ENCODE measurements at places on chromosomes 2 and 18. TPM values are rescaled to one million over a fixed set of nuclear protein-coding genes. Genes with fewer than 3 reads are reported as not detected.

DNA sequence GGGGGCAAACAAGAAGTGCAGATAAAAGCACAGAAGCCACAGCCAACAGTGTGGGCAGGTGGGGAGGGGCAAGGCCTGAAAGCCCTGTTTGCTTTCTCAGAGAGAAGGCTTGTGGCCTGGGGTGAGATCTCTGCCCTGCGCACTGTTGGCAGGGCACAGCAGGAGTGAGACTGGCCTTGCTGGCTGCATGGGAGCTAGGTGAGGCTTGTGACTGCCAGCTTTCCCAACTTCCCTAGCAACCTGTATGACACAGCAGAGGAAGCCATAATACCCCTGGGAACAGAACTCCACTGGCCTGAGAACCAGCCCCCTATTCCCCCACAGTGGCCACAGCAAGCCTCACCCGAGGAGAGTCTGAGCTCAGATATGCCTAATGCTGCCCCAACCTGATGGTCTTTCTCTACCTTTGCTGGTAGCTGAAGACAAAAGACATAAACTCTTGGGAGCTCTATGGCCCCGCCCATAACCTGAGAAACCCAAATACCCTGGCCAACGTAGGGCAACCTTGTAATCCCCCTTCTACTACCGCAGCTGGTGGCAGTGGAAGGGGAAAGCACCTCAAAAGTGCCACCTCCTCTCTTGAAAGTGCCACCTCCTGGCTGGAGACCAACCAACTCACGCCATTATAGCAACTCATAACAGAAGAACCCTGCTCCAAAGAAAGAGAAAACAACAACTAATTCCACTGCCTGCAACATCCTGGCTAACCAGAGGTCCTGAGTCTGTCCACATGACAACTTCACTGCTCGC lies 44.4 kb downstream of the LCT start:
- no peak overlapping the region for H3K27ac ChIP-seq
- H3K36me3 ChIP-seq, result no peaks in the 10 kb centered on the region
- peaks cover 14% of the 10 kb centered on the region for H3K4me1 ChIP-seq
- no peak overlapping the region for H3K4me3 ChIP-seq
- H3K27me3 ChIP-seq, result no peaks in the 10 kb centered on the region

The FOXD4L1 gene
- total RNA-seq, result 0.43 TPM

DNA sequence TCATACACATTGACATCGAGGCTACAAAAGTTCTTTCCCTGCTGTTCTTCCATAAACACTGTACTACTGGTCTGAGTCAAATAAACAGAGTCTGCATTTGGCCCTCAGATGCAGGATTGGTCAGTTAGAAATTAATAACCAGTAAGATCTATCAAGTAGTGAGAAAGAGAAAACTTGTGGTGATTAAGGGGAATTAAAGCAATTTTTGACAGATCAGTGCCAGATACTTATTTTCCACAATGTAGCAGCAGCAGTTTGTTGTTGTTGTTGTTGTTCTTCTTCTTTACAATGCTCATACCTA lies 85.0 kb downstream of the IKZF2 start:
- DNase-seq, result no peak
- no peaks in the 10 kb centered on the region for H3K4me1 ChIP-seq
- no peak overlapping the region for H3K27ac ChIP-seq
- H3K4me3 ChIP-seq, result no peak overlapping the region

The TEX44 gene
- not detected for total RNA-seq

- H3K27me3 ChIP-seq, result no peaks in the 10 kb centered on the region
- H3K36me3 ChIP-seq, result no peaks in the 10 kb centered on the region
- no peaks in the 10 kb centered on the region for H3K4me1 ChIP-seq
- no peak for DNase-seq
- H3K27ac ChIP-seq, result no peak overlapping the region
Observed at GRCh38 chr2:109663721-109664120, 49.6 kb downstream of the SOWAHC start.

The G6PC2 gene
- not detected for total RNA-seq

The ATP8B1 gene
- total RNA-seq, result 16.7 TPM

- H3K4me3 ChIP-seq, result no peak overlapping the region
- peak overlapping the region; percentile 67 for H3K27ac ChIP-seq
- no peaks in the 10 kb centered on the region for H3K27me3 ChIP-seq
- peaks cover 35% of the 10 kb centered on the region for H3K4me1 ChIP-seq
- no peak for DNase-seq
- no peaks in the 10 kb centered on the region for H3K36me3 ChIP-seq
Observed at GRCh38 chr18:57845605-57846074, 42.5 kb upstream of the ATP8B1 start.

GRCh38 chr2:118709786-118710185 lies 137.7 kb downstream of the EN1 start:
- DNase-seq, result no peak
- H3K4me1 ChIP-seq, result no peaks in the 10 kb centered on the region
- H3K4me3 ChIP-seq, result no peak overlapping the region

DNA sequence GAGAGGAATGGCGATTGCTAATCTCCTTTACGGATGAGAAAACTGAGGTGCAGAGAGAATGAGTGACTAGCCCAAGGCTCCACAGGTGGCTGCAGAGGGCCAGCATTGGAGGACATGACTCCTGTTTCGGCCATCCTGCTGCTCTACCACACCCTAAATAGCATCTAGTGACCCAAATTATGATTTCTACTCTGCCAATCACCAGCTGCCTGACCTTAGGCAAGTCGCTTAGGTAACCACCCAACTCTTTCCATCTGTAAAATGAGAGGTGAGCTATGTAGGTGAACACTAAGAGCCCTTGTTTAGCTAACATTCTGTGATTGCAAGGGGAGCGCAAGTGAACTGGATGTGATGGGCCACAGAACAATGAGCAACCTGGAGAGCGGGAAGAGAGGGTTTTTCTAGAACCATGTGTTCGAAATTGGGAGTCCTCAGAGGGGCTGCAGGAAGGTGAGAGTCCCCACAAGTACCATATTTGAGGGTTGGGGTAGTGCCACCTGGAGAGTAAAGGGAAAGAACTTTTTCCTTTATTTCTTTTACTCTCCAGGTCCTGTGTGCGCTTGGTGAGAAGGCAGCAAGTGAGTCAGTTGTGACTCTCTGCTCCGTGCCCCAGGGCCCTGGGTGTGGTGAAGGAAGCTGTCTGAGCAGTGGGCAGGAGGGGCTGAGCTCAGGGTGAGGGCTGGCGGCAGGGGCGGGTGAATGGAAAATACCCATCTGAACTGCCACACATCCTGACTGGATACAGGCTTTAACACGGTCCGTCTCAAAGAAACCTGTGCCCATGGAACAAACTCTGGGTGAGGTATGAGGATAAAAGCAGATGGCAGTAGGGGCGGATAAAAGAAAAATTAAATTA lies 2.4 kb downstream of the CYP27C1 start:
- peak overlapping the region; percentile 97 for H3K27ac ChIP-seq
- no peaks in the 10 kb centered on the region for H3K27me3 ChIP-seq
- H3K4me1 ChIP-seq, result peaks cover 37% of the 10 kb centered on the region
- peaks cover 7% of the 10 kb centered on the region for H3K36me3 ChIP-seq
- peak; percentile 100 for DNase-seq
- peak overlapping the region; percentile 79 for H3K4me3 ChIP-seq

DNA sequence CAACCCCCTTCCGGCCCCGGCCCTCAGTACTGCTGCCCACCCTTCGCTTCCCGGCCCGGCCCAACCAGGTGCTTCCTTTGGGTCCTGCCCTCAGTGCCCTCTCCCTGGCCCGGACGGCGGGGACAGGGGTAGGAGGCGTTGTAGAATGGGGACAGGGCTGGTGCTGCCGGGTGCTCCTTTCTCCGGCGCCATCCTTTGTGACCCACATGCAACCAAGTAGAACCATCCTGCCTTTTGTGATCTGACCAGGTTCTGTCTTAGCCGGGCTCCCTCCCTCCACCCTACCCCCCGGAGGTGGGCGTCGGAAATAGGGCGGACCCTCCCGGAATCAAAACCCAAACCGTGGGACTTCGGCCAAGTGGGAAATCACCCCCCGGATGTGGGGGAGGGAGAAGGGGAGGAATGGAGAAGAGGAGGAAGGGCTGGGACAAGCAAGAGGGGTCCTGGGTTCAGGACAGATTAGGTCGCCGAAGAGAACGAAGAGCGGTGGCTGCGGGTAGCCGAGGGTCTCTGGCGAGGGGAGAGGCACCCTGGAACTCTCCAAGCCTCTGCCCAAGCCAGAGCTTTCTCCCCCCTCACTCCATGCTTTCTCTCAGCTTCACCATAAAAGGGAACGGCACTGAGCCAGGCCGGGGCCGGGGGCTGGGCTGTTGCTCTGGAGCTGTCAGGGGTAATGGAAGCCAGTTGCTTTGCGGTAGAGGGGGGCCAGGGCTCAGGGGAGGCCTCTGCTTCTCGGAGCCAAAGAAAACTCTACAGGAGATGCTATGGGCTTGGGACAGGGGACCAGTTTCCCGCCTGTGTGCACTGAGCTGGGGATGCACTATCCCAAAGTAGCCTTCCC lies 756 bp upstream of the OST4 start:
- peaks cover 10% of the 10 kb centered on the region for H3K27me3 ChIP-seq
- no peak overlapping the region for H3K27ac ChIP-seq
- peak overlapping the region; percentile 90 for H3K4me3 ChIP-seq

The BMPR2 gene
- total RNA-seq, result 17.6 TPM

The ADAM23 gene
- total RNA-seq, result 8.9 TPM

The UGT1A8 gene
- total RNA-seq, result 0.17 TPM

- no peaks in the 10 kb centered on the region for H3K27me3 ChIP-seq
- H3K4me3 ChIP-seq, result no peak overlapping the region
- no peaks in the 10 kb centered on the region for H3K36me3 ChIP-seq
- no peak for DNase-seq
- H3K27ac ChIP-seq, result no peak overlapping the region
Observed at GRCh38 chr2:39604866-39605265, 60.9 kb upstream of the TMEM178A start.

GRCh38 chr2:22279541-22279940 lies 1105.4 kb upstream of the KLHL29 start:
- H3K4me1 ChIP-seq, result no peaks in the 10 kb centered on the region
- H3K27ac ChIP-seq, result no peak overlapping the region
- no peak for DNase-seq

The EVX2 gene
- total RNA-seq, result not detected

DNA sequence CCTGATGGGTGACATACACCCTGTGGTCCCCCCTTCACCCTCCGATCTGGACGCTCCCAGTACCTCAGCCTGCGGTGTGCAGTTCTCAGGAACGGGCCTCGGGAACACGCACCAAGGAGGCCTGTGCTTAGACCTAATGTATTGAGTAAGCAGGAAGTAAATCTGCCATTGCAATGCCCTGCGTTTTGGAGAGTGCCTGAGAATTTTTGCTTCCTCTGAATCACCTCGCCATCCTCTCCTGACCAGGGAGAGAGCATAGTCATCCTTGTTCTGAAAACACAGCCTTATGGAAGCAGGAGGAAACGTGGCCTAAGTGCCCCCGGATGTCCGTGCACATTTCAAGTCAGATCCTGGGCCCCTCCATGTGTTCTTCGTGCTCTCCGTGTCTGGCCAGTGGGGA lies 272.2 kb downstream of the NDUFA10 start:
- H3K27ac ChIP-seq, result no peak overlapping the region
- no peak for DNase-seq
- no peaks in the 10 kb centered on the region for H3K36me3 ChIP-seq
- no peak overlapping the region for H3K4me3 ChIP-seq

The ZEB2 gene
- total RNA-seq, result 0.95 TPM

DNA sequence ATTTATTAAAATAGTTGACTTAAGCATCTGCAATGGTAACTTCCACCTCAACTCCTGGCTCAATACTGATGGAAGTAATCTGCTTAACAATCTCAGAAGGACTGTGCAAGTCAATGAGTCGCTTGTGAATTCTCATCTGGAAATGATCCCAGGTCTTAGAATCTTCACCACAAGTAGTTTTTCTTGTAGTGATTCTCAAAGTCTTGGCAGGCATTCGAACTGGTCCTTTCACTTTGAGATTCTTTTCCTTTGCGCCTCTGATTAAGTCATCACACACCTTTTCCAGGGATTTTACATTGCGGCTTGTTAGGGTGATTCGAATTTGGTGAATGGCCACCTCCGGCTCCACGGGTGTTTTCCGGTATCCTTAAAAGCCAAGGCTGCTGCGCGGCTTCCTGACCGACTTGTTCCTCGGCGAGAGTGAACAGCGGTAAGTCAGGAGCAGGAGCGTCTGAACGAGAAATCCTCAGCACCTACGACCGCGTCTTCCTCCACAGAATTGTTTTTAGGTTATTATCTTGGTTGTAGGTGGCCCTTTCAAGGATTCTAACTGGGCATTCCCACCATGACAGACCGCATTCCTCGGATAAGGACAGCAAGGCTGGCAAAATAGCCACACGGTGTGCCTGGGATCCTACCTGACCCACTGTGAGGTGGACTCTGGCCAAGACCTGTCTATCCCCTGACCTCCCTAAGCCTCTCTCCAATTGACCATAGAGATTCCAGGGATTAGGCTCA lies 23.8 kb upstream of the SLC20A1 start:
- no peaks in the 10 kb centered on the region for H3K36me3 ChIP-seq
- peak overlapping the region; percentile 54 for H3K4me3 ChIP-seq
- peaks cover 69% of the 10 kb centered on the region for H3K4me1 ChIP-seq
- peak; percentile 48 for DNase-seq

DNA sequence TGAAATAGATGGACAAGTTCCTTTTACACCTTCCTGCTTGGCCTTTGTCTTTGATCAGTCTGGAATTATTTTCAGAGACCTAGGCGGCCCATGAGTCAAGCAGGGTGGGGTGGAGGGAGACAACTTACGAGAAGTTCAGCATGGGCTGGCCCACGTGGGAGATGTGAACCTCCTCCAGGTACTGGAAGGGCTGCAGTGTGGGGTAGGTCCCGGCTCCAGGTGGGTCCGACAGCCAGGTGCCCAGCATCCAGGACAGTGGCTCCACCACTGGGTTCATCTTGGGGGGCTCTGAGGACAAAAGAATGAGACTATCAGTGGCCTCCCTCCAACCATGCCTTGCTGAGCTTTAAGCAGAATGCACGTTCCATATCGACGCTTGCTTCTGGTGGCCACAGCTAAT lies 30.8 kb downstream of the THAP4 start:
- no peaks in the 10 kb centered on the region for H3K4me1 ChIP-seq
- no peak overlapping the region for H3K4me3 ChIP-seq
- H3K36me3 ChIP-seq, result no peaks in the 10 kb centered on the region
- no peaks in the 10 kb centered on the region for H3K27me3 ChIP-seq

- 0 out of 2 replicates have a peak, but pooled peaks cover 5% of the 10 kb centered on the region for H3K4me1 ChIP-seq
- H3K27me3 ChIP-seq, result no peaks in the 10 kb centered on the region
- DNase-seq, result no peak
- H3K36me3 ChIP-seq, result 0 out of 2 replicates have a peak, but pooled peaks cover 3% of the 10 kb centered on the region
Observed at GRCh38 chr18:46460754-46461153, 196.3 kb downstream of the LOXHD1 start.

- no peak for DNase-seq
- H3K4me3 ChIP-seq, result no peak overlapping the region
- H3K27ac ChIP-seq, result no peak overlapping the region
- no peaks in the 10 kb centered on the region for H3K36me3 ChIP-seq
Observed at GRCh38 chr2:167939514-167940345, 307.7 kb downstream of the STK39 start.

DNA sequence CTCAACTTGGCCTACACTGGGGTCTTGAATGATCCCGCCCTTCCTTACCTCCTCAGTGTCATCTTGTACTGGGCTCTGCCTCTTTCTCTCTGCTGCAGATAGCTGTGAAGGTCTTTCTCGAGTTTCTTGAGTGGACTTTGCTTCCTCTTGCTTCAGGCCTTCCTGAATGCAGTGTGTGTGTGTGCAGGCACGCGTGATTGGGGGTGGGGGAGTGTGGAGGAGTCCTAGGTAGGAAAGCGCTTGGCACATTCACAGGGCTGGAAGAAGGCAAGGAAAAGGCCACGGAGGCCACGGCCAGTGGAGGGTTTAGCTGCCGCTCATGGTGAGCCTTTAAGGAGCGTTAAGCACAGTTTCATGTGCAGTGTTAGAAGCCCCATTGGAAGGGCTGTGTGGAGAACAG lies 5.5 kb downstream of the RALB start:
- peaks cover 24% of the 10 kb centered on the region for H3K36me3 ChIP-seq
- no peak overlapping the region for H3K4me3 ChIP-seq
- DNase-seq, result no peak
- H3K27me3 ChIP-seq, result no peaks in the 10 kb centered on the region
- no peak overlapping the region for H3K27ac ChIP-seq
- H3K4me1 ChIP-seq, result peaks cover 25% of the 10 kb centered on the region

The GALNT1 gene
- 68.2 TPM for total RNA-seq
